Small intestine (tissue), 16 donors: ENCODE measurements at places on chromosomes 12 and 14.
A peak's percentile ranks its signal among the peaks of the same experiment; 100 is the strongest.

- DNase-seq = no peak
These were observed 82.7 kb downstream of the BEGAIN start for GRCh38 chr14:100504372-100505078.

- no peak for DNase-seq
These were observed 45.9 kb downstream of the NOC4L start for GRCh38 chr12:132190012-132190755.

DNA sequence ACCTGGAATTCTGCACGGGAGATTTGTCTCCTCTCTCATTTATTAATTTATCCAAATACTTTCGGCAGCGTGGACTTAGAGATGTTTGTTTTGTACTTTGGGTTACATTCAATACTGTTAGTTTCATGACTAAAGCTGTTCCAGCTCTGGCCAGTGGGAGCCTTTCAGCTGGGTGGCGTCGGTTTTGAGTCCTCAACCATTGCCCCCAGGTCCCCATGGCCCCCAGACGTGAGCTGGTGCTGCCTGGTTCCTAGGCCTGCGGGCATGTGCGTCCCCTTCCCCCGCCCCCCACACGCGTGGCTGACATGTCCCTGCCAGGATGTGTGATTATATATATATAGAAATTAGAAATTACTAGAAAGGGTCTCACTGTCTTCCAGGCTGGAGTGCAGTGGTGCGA, 48.2 kb downstream of the KIF26A start:
- DNase-seq = no peak

DNA sequence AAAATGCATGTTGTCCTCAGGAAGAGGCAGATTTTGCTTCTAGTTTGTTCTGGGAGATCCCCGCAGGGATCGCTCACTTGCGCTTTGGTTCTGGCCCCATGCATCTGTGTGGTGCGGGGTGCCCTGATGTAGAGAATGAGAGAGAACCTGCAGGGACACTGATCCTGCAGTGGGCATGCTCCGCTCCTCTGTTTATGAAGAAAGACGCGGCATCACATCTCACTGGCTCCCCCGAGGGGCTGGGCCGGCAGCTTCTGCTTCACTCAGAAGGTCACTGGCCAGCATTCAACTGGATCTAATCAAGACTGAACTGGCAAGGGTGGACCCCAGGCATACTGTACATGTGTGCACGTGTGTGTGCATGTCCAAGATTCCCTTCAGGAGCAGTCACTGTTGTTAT, 164.2 kb downstream of the CALM1 start:
- DNase-seq = no peak

DNA sequence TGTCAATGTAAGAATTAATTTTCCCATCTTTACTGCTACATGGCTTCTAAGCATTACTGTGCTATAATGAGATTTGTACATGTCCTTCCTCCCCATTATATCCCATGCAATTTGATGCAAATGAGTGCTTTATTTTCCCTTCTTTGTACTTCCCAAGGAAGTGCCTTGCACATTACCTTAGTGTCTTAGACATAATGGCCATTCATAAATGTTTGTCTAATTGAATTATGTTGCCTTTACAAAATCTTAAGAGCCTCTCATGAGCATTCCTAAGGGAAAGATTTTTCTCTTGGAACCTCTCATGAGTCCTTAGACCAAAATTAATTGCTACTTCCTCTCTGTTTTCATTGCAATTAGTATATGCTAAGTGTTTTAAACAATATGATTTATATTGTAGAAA, 741.7 kb downstream of the RERGL start:
- DNase-seq = no peak

DNA sequence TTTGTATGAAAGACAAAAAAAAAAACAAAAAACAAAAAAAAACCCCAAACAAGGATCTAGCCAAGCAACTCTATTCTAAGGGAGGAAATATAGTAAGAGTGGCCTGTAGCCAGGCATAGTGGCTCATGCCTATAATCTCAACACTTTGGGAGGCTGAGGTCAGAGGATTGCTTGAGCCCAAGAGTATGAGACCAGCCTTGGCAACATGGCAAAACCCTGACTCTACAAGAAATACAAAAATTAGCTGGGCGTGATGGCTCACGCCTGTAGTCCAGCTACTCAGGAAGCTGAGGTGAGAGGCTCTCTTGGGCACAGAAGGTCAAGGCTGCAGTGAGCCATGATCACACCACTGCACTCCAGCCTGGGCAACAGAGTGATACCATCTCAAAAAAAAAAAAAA, 47.9 kb downstream of the TMEM117 start:
- DNase-seq = no peak

DNA sequence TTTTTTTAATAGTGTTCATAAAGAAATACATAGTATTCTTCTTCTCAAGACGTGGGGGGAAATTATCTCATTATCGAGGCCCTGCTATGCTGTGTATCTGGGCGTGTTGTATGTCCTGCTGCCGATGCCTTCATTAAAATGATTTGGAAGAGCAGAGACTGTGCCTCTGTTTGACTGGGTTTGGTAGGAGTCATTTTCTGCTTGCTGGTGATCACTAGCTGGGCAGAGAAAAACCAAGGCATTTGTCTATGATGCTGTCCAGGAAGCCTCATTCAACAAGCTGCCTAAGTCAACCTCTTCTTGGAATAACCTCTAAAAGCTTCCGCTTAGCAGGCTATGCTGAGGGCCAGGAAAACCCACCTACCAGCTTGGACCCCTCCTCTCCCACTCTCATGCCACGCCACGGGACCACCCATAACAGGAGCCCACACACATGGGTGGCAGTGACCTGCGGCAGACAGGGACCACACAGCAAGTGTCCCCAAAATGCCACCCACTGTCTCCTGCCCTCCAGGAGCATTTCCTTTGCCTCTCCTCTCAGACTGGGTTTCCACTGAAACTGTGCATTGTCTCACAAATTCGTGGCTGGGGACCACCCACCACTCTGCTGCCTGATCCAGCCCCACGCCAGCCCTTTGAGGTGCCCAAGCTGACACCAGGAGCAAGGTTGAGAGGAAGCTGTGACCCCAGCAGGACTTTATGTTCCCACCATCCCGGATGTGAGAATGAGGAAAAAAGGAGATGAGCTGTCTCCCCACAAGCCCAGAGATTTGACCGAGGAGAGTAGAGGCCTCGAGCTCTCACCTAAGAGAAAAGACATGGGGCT, 36.8 kb downstream of the DAD1 start:
- DNase-seq = no peak

- no peak for DNase-seq
These were observed 6.1 kb downstream of the KRT81 start for GRCh38 chr12:52285172-52285745.

- DNase-seq = no peak
These were observed 4.0 kb downstream of the SRGAP1 start for GRCh38 chr12:63848450-63848849.

- no peak for DNase-seq
These were observed 54.3 kb upstream of the KCNJ8 start for GRCh38 chr12:21828779-21829178.

DNA sequence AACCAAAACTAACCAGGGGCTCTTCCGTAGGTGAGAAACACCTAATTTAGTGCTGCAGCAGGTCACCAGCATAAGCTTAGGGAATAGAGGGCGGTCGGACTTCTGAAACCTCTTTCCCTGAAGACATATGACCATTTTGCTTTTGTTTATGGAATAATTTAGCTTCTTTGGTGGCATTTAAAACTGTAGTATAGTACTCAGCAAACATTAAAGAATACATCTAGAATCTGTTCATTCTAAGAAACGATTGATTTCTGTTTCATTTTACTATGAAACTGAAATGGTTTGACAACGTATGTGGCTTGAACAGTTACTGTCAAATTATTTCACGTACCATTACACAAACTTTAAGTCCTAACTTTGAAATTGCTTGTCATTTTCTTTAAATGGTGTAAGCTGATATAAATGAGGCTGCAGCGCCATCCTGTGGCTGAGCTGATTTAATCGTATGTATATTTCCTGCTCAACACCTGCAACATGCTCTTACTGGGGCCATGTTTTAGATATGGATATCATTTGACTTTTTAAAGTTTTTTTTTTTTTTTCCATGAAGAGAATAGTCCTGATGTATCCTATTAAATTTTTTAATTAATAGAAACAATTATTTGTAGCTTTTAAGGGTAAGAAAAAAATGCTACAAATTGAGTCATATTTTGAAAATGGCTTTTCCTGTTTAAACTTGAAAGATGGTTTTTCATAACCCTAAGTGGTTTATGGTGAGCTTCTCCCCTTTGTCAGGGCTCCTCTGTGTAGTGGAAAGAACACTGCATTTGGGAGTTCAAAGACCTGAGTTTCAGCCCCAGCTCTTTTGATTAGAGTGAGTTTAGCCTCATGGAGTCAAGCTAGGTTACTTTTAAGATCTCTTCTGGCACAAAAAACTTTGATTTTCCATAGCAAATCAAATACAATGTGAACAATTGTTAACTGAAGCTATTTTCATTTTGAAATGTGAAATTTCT, 27.4 kb downstream of the CFAP54 start:
- peak; percentile 60 for DNase-seq

GRCh38 chr12:79926951-79927350, 7.9 kb downstream of the PPP1R12A start:
- DNase-seq = no peak

GRCh38 chr14:89336338-89336737, 80.7 kb downstream of the FOXN3 start:
- DNase-seq = no peak

GRCh38 chr14:103220134-103220981, 97.1 kb downstream of the TNFAIP2 start:
- peak; percentile 67 for DNase-seq

GRCh38 chr12:16605642-16606116, 283 bp downstream of the LMO3 start:
- DNase-seq = no peak

- DNase-seq = peak; percentile 24
These were observed 11.1 kb downstream of the PLEKHA5 start for GRCh38 chr12:19140381-19141236.
